ENCODE measurements at places on chromosomes 2 and 18.

DNA sequence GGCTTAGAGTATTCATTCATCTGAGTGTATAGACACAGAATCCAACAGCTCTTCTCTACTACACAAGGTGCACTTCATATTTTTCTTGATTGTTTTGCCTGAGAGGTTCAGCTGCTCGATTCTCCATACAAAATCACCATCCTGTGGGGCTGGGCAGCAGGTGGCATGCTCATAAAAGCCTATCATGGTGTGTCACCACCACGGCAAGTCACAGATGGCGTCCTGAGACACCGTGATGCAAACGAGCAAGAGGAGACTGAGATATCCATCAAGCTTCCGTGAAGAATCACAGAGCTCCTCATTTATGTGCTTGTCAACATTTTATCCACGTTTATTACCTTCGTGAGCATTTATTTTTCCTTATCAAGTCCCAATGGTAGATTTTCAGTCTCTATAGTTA lies 22.4 kb upstream of the NRP2 start:
- no peak for DNase-seq

DNA sequence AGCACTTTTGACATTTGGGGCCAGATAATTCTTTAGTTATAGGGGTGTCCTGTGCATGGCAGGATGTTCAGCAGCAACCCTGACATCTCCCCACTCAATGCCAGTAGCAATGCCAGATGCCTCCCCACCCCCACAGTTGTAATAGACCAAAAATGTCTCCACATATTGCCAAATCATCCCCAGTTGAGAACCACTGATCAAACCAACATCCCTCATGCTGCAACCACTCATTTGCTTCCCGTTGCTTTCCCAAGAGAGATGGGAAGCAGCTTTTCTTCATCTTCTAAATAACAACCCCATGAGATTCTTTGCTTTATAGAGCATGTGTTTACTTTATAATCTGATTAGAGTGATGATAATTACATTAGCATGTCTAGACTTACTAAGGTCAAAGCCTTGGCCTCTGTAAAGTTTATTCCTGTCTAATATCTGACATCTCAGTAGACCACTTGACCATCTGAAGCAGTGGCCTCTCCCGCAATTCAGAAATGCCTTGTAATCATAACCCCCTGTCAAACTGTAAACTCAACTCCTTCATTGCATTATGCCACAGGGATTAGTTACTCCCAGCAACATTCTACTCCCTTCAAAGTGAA lies 28.7 kb upstream of the C1D start:
- no peak for DNase-seq

GRCh38 chr2:150280231-150280630 lies 207.2 kb downstream of the RND3 start:
- DNase-seq = no peak

DNA sequence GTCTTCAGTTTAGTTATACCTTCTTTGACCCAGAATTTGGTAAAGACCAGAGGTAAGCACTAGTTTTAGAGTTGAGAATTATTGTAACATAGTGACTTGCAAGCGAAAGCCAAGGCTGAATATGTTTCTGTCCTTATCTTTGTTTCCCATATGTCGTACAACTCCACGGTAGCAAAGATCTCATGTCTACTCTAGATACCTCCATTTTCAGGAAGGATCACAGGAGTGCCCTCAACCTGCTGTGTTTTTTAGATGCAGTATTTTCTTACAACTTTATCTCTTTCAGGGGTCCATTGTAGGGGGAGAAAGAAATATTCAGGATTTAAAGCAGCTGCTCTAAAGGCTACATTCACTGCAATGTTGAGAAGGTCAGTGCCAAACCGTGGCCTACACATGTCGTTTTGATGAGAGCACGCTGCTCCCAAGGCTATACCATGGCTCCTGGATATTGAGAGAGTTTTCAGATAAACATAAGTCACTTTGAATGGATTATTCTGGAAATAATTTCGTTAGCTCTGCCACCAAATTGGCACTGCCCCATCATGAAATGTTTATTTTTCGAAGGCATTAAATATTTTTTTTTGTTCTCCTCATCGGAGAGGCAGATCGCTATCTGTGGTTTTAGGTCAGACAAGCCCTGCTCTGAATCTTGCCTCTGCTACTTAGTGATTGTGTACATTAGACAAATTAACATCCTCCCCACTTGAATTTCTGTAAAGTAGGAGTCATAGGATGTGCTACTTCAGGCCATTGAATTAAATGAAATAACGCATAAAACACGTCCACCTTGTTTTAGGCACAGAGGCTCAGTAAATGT lies 2.1 kb downstream of the RHBDD1 start:
- no peak for DNase-seq

- DNase-seq = no peak
These were observed 1135.1 kb upstream of the CRIM1 start for GRCh38 chr2:35220461-35220860.
